ENCODE measurements at places on chromosomes 4 and X.

DNA sequence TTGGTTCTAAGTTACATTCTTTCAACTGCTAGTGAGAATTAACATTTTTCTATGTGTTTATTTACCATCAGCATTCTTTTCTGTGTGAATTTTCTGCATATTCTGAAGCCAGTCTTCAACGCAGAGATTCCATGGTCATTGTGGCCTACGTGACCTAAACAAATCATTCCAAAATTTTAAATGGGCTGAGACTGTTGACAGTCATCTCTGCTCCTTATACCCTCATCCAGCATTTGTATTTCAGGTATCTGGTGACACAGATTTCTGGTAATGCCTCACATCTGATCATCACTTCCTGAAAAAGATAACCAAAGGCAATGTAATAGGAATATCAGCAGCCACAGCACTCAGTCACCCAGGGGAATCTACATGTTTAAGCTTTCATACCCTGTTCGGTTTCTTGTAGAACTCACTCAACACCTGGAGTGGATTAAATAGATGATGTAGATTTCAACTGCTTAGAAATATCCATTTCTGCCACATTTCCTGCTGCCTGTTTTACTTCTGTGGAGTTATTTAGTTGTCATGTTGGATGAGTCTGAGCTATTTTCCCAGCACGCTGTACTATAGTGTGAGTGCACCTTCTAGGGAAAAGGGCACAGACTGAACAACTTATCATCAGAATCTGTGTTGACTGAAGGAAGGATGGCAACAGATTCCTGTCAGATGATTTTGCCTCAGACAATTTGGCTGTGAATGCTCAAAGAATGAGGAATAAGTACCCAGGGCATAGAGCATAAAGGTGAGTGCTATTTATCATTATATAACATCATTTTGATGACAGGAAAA lies 73.0 kb upstream of the HPGD start:
- DNase-seq, result no peak

DNA sequence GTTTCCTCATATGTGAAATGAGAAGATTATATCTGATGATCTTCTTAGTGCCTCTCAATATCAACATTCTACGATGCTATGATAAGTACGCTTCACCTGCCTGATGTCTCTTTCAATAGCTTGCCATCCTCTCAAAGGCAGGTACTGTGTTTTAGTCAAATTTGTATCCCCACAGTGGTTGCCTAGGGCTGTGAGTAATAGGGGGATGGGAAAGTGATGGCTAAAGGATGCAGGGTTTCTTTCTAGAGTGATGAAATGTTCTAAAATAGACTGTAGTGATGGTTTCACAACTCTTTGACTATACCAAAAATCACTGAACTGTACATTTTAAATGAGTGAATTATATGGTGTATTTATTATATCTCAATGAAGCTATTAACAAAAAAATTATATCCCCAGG lies 142.8 kb downstream of the HS6ST2 start:
- DNase-seq, result no peak

- DNase-seq, result no peak
These were observed 55.9 kb upstream of the GABRA2 start for GRCh38 chr4:46445710-46446314.

- DNase-seq, result no peak
These were observed 7.7 kb upstream of the FGG start for GRCh38 chr4:154620111-154620510.

DNA sequence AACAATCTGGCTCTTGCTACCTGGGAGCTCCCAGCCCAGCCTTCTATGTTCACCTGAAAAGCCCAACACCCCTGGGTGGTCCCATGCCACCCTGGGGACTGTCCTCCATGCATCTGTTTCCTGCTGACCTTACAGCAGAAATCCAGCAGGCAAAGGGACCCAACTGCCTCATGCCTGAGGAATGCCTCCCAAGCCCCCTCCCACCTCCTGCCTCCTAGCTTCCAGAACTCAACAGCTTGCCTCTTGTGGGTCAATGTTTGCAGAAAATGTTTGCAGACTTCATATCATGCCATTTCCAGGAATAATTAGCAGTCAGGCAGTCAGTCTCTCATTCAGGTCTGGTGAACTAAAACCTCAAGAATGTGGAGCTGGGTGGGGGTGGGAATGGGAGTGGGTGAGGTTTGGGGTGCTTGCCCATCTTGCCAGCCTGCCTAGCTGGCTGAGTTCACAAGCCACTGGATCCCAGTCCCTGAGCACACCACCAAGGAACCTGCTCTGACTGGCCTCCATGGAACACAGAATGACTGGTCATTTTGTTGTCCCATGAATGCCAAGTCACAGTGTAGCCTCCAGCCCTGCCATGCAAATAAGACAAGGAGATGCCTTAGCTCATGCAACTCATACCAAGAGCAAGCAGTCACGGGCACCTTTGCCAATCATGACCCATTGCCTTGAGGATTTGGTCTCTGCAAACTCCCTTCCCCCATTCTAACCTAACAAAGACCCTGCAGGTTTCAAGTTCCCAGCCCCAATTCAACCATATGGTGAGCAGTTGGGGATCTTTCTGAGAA lies 12.1 kb upstream of the PLAC1 start:
- no peak for DNase-seq

DNA sequence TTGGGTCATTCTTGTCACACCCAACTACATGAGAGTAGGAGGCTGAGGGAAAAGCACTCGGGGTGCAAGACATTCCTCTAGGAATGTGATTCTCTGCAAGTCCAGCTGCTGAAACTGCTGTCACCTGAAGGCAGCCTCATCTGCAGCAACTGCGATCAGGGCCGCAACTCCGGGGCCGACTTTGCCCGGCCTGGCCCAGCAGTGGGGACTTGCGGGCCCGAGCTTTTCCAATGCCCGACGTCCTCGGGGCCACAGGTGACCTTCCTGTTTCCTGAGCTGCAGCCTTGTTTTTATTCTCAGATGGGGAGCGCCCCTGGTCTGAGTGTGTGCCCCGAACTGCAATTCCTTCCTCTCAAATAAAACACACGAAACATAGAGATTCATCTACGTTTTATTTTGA lies 104.7 kb upstream of the NKX1-1 start:
- DNase-seq, result no peak

DNA sequence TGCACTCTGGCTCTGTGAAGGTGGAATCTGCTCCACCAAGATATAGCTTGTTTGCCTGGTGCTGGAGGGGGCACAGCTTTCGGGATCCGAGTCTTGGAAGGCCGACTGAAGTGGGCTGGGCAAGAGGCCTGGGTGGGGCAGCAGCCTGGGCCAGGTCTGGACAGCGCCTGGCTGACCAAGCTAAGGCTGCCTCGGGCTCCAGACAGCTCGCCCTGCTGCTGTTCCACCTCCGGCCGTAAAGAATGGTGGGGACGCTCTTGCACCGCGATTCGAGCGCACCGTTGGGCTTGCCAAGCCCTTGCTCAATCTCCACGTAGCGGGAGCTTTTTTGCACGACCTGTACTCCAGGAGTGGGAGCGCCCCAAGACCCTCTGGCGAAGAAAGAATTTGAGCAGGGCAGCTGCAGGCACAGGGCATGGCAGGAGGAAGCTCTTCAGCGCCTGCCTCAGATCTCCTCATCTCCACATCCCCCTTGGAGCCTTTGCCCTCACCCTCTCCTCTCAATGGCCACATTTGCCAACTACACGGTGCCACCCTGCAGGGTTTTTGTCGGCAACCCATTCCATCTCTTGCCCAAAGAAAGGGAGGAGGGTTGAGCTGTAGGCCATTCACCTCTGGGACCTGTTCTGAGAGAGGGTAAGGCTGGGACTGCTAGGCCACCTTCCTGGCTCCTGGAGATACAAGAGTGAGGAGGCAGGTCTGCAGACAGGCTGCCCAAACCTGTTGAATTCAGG lies 18.9 kb downstream of the CNGA2 start:
- peak; percentile 31 for DNase-seq

DNA sequence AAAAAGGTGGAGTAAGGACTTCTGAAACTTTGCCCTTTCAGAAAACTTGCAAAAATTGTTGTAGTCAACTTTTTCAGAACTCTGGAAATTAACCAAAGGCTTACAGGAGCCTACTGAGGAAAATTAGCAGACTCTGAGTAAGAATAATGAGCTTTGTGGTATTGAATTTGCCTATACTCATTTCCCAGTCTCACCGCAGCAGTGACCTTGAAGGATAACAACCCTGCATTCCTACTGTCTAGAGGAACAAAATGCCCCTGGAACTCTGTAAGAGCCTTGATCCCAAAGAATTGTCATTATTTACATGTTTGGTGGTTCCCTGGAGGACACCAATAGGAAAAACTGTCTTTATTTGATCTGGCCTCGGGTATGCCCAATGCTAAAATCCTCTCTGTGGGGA lies 57.9 kb downstream of the MND1 start:
- DNase-seq, result no peak

GRCh38 chrX:153226344-153227185 lies 47.5 kb downstream of the MAGEA1 start:
- no peak for DNase-seq

- DNase-seq, result no peak
These were observed 28.9 kb downstream of the SNX25 start for GRCh38 chr4:185238215-185238681.

DNA sequence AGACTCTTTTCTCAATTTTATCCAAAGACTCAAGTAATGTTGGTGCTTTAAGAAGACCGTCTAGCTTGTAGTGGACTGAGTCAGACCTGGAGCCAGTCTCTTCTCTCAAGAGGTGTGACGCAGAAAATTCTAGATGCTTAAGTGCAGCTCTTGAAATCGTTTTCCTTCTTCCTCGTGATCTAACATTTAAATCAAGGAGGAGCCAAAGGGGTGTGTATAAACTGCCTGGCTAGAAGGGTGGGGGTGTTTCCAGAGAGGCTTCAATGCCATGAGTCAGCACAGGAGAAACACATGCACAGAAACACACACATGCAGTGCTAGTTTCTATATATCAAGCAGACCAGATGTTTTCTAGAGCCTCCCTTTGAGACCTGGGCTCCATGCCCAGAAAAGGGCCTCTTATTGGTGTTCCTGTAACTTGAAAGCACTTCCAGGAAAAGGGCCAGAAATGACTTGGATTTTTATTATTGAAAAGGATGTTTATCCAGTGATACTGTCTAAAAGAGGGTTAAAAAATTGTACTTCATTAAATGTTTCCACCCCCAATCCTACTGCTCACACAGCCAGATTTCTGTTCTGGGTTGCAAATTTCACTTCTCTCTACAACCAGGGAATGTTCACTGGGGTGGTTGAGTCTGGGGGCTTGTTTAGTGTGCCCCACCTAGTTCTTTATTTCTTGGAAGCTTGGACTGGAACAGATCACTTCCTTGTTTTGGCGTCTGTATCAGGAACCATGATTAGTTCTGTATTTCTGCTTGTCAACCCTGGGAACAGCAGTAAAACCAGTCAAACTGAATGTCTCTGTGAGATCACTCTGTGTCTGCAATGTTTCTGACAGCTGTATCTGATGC lies at the start of gene CLIC2:
Gene CLIC2 (minus strand): TSS at position 129 of the 851 bp plus-strand sequence. CDS start 187 bp downstream, outside the sequence.
- DNase-seq, result no peak

GRCh38 chrX:110734894-110735541 lies 60.6 kb downstream of the CHRDL1 start:
- DNase-seq, result no peak

DNA sequence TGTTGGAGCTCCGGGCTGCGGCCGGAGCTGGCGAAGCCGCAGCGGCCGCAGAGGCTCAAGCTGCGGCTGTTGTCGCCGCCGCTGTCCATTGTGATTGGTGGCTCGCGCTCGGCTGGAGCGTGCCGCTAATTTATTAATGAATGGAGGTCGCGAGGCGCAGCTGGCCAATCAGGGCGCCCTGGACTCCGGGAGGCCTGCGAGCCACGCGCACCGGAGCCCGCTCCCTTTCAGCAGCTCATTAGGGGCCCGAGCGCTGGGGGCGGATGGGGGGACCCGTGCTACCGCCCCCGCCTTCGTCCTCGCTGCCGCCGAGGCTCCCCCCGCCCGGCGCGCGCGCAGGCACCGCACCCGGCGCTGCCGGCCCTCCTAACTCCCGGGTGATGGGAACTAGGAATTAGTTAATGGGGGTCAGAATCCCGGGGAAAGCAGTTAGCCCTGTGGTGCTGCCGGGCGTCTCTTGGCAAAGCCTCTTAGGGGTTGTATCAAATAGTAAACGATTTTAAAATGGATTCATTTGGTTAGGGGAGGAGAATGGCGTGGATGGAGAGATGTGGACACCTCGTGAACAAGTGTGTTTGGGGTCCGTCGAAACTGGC lies 589 bp upstream of the NEUROG2 start:
- peak; percentile 38 for DNase-seq

GRCh38 chrX:11478026-11478425 lies 184.8 kb downstream of the AMELX start:
- DNase-seq, result no peak

DNA sequence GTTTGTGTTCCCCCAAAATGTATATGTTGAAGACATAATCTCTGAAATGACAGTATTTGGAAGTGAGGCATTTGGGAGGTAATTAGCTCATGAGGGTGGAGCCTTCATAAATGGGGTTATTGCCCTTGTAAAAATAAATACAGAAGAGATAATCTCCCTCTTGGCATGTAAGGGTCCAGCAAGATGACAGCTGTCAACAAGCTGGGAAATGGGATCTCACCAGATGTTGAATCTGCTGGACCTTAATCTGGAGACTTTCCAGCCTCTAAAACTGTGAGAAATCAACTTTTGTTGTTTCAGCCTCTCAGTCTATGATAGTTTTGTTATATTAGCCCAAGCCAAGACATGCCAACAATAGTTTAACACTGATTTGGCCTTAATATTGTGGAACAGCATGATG lies 438.2 kb upstream of the PCDH7 start:
- DNase-seq, result no peak

DNA sequence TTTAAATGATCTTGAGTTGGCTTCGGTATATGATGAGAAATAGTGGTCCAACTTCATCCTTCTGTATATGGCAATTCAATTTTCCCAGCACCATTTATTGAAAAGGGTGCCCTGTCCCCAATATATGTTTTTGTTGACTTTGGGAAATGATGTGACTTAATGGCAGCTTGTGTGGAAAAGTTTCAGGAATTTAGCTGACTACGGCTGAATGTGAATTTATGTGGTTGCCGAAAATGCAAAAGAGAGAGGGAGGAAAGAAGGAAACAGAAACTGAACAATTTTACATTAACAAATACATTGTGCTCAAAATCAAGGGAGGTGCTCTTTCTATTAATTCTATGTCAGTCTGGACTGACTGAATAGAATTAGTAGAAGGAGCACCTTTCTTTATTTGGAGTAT lies 101.8 kb upstream of the CYSLTR1 start:
- DNase-seq, result no peak

DNA sequence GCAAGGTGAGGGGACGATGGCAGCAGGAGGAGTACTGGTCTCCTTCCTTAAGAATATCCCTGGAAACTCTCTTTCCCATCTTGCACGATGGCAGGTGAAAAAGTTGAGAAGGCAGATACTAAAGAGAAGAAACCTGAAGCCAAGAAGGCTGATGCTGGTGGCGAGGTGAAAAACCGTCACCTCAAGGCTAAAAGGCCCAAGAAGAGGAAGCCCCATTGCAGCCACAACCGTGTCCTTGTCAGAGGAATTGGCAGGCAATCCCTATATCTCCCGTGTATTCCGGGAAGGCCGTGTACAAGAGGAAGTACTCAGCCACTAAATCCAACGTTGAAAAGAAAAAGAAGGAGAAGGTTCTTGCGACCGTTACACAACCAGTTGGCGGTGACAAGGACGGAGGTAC lies 40.0 kb downstream of the CRLF2 start:
- DNase-seq, result no peak

DNA sequence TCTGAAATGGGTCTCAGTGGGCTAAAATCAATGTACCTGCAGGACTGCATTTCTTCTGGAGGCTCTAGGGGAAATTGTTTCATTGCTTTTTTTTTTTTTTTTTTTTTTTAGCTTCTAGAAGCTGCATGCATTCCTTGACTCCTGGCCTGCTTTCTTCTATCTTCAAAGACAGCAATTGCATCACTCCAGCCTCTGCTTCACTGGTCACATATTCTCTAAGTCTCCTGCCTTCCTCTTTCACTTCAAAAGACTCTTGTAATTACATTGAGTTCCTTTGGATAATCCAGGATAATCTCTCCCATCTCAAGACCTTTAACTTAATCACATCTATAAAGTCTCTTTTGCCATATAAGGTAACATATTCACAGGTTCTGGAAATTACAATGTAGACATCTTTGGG lies 11.3 kb upstream of the PCYT1B start:
- DNase-seq, result no peak

All from GM12891 (cell line).